A673 (cell line): ENCODE measurements at places on chromosomes 2 and 18.

- peak; percentile 57 for DNase-seq
- H3K36me3 ChIP-seq = no peaks in the 10 kb centered on the region
- H3K27ac ChIP-seq = peak overlapping the region; percentile 64
- peak overlapping the region; percentile 30 for H3K4me3 ChIP-seq
- no peaks in the 10 kb centered on the region for H3K27me3 ChIP-seq
Observed at GRCh38 chr2:151619337-151619989, 114.8 kb downstream of the NEB start.

DNA sequence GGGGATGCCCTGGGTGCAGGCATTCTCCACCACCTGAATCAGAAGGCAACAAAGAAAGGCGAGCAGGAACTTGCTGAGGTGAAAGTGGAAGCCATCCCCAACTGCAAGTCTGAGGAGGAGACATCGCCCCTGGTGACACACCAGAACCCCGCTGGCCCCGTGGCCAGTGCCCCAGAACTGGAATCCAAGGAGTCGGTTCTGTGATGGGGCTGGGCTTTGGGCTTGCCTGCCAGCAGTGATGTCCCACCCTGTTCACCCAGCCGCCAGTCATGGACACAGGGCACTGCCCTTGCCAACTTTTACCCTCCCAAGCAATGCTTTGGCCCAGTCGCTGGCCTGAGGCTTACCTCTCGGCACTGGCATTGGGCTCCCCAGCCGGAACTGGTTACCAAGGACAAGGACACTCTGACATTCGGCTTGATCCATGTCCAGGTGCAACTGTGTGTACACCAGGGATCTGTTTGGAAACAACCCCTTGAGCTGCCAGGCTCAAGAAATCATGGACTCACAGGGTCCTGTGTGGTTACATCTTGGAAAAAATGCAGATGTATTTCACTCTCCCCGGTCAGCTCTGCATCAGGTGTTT, 31.8 kb downstream of the SLC1A4 start:
- peaks cover 65% of the 10 kb centered on the region for H3K36me3 ChIP-seq
- no peak overlapping the region for H3K27ac ChIP-seq
- no peak for DNase-seq
- H3K4me1 ChIP-seq = peaks cover 6% of the 10 kb centered on the region
- H3K27me3 ChIP-seq = no peaks in the 10 kb centered on the region
- H3K4me3 ChIP-seq = no peak overlapping the region

- no peak for DNase-seq
- H3K4me3 ChIP-seq = no peak overlapping the region
- H3K36me3 ChIP-seq = no peaks in the 10 kb centered on the region
Observed at GRCh38 chr18:7567474-7568425, 634 bp downstream of the PTPRM start.

DNA sequence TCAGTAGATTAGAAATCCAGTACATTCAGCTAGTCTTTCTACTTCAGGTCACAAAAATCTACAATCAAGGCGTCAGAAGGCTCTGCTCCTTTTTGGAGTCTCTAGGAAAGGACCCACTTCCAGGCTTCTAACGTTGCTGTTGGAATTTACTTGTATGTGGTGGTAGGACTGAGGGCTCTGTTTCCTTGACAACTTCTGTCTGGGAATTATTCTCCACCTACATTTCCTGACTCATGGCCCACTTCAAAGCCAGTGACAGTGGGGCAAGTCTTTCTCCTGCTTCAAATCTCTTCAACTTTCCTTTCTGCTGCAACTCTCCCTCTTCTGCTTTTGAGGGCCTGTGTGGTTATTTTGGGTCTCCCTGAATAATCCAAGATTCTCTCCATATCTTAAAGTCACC, 10.4 kb upstream of the TMX3 start:
- H3K4me1 ChIP-seq = peaks cover 11% of the 10 kb centered on the region
- no peak overlapping the region for H3K4me3 ChIP-seq
- DNase-seq = no peak
- no peak overlapping the region for H3K27ac ChIP-seq
- no peaks in the 10 kb centered on the region for H3K36me3 ChIP-seq

DNA sequence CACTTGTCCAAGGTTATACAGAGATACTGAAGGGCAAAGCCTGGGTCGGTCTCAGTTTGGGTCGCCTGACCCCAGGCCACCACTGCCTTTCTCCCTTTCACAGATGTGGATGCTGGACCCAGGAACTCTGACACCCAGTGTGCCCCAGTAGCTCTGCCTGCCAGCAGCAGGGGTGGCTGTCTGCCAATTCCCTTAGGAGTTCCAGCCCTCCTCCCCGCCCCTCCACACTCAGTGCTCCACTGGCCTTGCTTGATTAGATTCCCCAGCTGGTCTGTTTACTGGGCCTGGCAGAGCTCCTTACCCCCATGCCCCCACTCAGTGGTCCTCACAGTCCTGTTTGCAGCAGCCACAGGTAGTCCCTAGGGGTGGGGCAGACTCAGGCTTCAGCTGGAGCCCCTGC, 75.5 kb downstream of the NPAS2 start:
- no peaks in the 10 kb centered on the region for H3K36me3 ChIP-seq
- H3K4me3 ChIP-seq = no peak overlapping the region
- no peak for DNase-seq
- peak overlapping the region; percentile 78 for H3K27ac ChIP-seq

DNA sequence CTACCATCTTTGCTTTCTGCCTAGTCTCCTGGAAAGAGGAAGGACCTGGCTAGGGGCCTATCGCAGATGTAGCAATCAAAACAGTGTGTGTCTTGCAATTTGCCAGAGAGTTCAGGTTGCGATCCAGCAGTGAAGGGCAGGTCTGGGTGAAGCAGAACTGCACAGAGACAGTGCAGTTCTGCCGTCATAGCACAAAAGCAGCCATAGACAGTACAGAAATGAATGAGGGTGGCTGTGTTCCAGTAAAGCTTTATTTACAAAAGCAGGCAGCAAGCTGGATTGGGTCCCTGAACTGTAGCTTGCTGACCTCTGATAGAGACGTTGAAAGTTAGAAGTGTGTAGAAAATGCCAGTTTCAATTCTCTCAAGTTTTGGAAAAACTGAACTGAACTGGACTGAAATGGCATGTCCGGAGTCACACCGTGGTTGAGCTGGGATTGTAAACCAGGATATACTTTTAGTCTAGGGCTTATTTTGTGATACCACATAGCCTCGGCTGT, 186.8 kb downstream of the LTBP1 start:
- H3K4me3 ChIP-seq = no peak overlapping the region
- peaks cover 5% of the 10 kb centered on the region for H3K27me3 ChIP-seq
- H3K36me3 ChIP-seq = no peaks in the 10 kb centered on the region

GRCh38 chr2:82155469-82155868, 1850.9 kb upstream of the LRRTM1 start:
- no peaks in the 10 kb centered on the region for H3K36me3 ChIP-seq
- no peak overlapping the region for H3K27ac ChIP-seq
- H3K27me3 ChIP-seq = no peaks in the 10 kb centered on the region
- H3K4me1 ChIP-seq = no peaks in the 10 kb centered on the region

DNA sequence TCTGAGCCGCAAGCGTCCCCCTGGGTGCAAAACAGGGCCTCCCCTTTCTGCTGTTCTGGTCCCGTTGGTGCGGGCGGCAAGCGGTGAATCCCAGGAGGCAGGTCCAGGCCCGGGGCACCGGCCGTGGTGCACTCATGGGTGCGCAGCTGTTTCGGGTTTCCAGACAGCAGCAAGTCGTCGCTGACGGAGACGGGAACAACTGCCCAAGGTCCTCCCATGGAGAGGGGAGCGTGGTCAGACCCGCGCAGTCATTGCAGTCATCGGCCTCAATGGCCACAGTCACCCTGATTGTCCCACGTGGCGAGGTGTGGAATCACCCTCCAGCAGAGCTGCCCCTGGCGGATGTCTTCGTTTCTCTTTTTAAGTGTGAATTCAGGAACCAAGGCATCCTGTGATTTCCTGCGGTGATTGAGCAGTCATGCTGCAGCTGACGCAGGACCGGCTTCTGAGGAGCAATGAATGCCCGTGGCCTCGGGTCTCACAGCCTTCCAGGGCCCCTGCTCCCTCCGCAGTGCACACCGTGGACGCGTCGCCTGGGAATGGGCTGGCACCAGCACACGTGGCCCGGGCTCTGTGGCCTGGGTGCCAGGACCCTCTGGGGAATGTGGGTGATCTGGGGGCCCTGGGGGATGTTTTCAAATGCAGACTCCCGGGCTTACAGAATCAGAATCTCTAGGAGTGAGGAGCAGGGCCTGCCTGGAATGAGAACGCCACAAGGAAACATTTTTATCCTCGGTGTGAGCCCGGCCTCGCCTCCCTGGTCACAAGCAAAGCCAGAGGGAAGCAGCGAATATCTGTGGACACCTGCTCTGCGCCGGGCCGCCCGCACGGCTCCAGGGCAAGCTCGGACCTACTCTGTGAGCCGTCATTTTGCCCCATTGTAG, 244.2 kb upstream of the SALL3 start:
- no peak overlapping the region for H3K27ac ChIP-seq
- H3K27me3 ChIP-seq = no peaks in the 10 kb centered on the region
- H3K4me1 ChIP-seq = no peaks in the 10 kb centered on the region
- no peak for DNase-seq

DNA sequence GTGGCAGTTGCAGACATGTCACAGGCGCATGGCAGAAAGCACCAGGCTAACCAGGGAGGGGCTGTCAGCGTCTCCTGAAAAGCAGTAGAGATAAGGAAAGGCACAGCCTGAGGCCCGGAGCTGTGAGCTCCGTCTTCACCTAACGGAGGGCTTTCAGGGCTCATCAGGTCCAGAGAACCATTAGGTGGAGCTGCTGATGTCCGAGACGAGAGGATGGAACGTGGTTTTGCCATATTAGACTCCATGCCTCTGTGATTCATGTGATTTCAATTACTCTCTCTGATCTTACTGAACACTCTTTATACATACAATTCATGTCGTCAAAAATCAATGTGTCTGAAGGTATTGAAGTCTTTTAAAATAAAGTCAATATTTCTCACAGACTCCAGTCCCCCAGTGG, 120.3 kb upstream of the RAB6C start:
- no peak for DNase-seq
- no peaks in the 10 kb centered on the region for H3K36me3 ChIP-seq
- no peaks in the 10 kb centered on the region for H3K27me3 ChIP-seq
- H3K4me1 ChIP-seq = no peaks in the 10 kb centered on the region
- no peak overlapping the region for H3K27ac ChIP-seq
- H3K4me3 ChIP-seq = no peak overlapping the region

- H3K27ac ChIP-seq = no peak overlapping the region
- DNase-seq = no peak
- H3K27me3 ChIP-seq = peaks cover 39% of the 10 kb centered on the region
- H3K4me3 ChIP-seq = no peak overlapping the region
Observed at GRCh38 chr18:36697905-36698304, 130.9 kb downstream of the TPGS2 start.

DNA sequence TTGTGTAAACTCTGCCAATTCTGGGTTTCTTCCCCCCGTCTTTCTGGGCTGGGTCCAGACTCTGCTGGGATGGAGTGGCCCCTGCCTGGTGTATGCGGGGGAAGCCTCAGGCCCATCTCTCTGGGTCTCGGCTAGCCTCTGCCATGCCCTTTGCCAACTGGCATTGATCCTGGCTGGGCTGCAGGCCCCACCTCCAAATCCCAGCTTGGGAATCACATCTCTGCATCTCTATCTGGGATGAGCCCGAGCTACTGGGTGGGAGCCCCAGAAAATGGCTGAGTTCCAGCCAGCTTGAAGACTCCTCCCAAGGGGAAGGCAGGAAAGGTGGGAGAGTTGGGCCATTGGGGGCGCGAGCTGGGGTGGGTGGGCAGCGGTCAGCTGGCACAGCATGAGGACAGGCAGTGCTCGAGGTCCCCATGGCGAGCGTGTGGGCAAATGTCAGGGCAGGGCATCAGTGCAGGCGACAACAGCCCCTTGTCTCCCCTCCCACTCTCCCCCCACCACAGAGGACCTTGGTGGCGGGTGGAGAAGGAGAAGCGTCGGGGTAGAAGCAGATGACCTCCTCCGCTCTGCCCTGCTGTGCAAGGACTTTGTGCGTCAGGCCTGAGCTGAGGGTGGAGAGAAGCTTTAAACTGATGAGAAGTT, 139.4 kb downstream of the ASB1 start:
- H3K27me3 ChIP-seq = peaks cover 25% of the 10 kb centered on the region
- H3K4me3 ChIP-seq = no peak overlapping the region
- no peak for DNase-seq
- no peak overlapping the region for H3K27ac ChIP-seq

- H3K4me1 ChIP-seq = peaks cover 5% of the 10 kb centered on the region
- peak; percentile 30 for DNase-seq
- no peaks in the 10 kb centered on the region for H3K27me3 ChIP-seq
- H3K27ac ChIP-seq = no peak overlapping the region
Observed at GRCh38 chr2:86704459-86704971, 15.6 kb upstream of the RMND5A start.

DNA sequence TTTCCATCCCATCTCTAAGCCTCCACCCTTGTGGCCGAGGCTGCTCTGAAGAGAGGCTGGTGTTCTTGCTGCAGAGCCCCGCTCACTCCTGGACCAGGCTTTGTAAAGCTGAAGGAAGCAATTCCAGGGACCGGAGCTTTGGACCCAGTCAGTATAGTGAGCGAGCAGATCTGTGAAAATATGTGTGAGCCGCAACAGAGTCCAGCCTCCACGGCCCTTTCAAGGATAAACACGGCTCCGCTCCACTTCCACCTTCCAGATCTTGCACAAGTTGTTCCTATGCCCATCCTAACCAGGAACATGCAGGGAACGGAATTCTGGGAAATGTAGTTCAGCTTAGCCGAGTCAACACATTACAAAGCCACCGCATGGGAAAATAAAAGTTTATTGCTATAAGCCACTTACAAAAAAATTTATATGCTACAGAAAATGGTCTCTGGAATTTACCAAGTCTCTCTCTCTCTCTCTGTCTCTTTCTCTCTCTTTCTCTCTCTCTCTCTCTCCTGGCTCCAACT, 151.7 kb upstream of the ZNF521 start:
- H3K4me1 ChIP-seq = no peaks in the 10 kb centered on the region
- H3K27ac ChIP-seq = no peak overlapping the region
- H3K27me3 ChIP-seq = no peaks in the 10 kb centered on the region
- peak overlapping the region; percentile 18 for H3K4me3 ChIP-seq
- no peaks in the 10 kb centered on the region for H3K36me3 ChIP-seq

GRCh38 chr2:48504647-48505327, 25.2 kb upstream of the STON1 start:
- H3K27ac ChIP-seq = no peak overlapping the region
- no peaks in the 10 kb centered on the region for H3K27me3 ChIP-seq
- peaks cover 13% of the 10 kb centered on the region for H3K4me1 ChIP-seq
- H3K4me3 ChIP-seq = no peak overlapping the region

GRCh38 chr2:238596571-238597551, 170.1 kb downstream of the ASB1 start:
- no peak overlapping the region for H3K4me3 ChIP-seq
- H3K27me3 ChIP-seq = no peaks in the 10 kb centered on the region
- peak overlapping the region; percentile 16 for H3K27ac ChIP-seq
- no peaks in the 10 kb centered on the region for H3K36me3 ChIP-seq

GRCh38 chr2:190927301-190927700, 46.7 kb downstream of the GLS start:
- H3K27me3 ChIP-seq = no peaks in the 10 kb centered on the region
- H3K36me3 ChIP-seq = peaks cover 28% of the 10 kb centered on the region
- peak; percentile 28 for DNase-seq
- no peak overlapping the region for H3K4me3 ChIP-seq
